Activated CD4-positive, alpha-beta T cell treated with anti-CD3 and anti-CD28 coated beads, Interleukin-10, Interleukin-2, amounts not matched to agents 100 ng/mL and 50 ng/mL, durations not matched to agents 16 hours and 8 hours (primary cell): ENCODE measurements at places on chromosomes 5 and 9.

DNA sequence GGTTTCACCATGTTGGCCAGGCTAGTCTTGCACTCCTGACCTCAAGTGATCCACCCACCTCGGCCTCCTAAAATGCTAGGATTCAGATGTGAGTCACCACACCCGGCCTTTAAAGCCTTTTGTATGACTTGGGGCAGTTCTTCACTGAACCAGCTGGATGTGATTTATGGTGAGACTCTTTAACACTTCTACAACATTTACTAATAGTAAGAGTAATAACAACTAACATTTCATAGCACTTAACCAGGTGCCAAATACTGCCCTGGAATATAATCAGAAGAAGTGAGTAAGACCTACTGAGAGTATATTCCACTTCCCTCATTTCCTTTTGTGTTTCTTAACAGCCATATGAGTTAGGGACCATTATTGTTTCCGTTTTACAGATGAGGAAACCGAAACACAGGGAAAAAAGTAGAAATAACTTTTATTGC is 10.0 kb downstream of the ZSWIM6 start:
- no peak for DNase-seq

GRCh38 chr5:132459031-132459982 is 31.3 kb downstream of the IRF1 start:
- no peak for DNase-seq

DNA sequence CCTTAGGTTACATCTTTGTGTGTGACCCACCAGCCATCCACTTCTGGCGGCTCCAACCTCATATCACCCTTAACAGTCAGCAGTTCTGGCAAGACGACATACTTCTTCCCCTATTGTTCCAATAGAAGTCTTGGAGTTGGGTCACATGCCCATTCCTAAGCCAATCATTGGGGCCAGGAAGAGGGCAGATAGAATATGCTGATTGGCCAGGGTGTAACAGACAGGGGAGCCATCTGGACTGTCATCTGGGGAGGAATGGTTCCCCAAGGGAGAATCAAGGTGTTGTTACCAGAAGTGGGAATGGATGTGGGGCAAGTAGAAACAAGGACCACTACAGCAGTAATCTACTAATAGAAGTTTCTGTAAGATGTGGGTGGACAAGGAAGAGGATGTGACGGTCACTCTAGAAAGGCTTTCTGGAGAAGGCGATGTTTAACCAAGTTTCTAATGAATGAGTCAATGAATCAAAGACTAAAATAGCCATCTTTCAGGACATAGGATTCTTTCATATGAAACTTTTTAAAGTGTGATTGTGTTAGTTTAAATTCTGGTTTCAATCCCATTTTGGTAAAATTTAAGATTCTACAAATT is 200.4 kb downstream of the ARHGAP26 start:
- no peak for DNase-seq

GRCh38 chr5:179409806-179410205 is 64.5 kb upstream of the ADAMTS2 start:
- no peak for DNase-seq

DNA sequence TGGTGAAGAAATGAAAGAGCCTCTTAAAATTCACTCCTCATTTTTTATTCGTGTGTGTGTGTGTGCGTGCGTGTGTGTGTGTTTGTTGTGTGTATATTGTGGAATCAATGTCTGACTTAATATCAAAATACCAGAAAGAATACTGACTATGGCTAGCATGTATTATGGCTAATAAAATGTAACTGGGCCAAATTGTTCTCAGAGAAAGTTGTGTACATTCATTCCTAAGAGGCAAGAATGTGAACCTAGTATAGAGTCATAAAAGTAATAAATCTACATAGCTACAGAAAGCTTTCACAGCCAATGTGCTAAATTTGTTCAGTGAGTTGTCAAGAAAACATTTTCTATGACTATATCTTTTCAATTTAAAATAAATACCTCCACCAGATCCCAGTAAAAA is 211.5 kb downstream of the EBF1 start:
- no peak for DNase-seq

- no peak for DNase-seq
These were observed 797.2 kb downstream of the EFNA5 start for GRCh38 chr5:106873568-106873967.

- no peak for DNase-seq
These were observed 114.4 kb downstream of the UBE2R2 start for GRCh38 chr9:33931326-33931725.

- peak; percentile 22 for DNase-seq
These were observed 525.9 kb upstream of the CLINT1 start for GRCh38 chr5:158384535-158385481.

DNA sequence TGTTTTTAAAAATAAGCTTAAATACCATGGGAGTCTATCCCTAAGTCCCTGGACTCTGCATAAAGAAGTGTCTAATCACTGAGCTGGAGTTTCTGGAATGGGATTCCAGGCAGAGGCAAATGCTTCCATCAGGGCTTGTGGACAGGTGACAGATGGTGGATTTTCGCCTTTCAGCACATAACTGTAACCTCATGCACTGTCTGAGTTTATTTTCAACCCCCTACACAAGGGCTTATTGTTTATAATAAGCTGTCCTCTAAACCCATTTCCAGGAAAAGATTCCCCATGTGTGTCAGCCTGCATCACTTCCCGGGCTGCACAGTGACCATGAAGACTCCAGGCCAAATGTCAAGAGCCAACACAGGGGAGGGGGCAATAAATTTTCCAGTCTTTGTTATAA is 264.0 kb downstream of the PIK3R1 start:
- DNase-seq: no peak

DNA sequence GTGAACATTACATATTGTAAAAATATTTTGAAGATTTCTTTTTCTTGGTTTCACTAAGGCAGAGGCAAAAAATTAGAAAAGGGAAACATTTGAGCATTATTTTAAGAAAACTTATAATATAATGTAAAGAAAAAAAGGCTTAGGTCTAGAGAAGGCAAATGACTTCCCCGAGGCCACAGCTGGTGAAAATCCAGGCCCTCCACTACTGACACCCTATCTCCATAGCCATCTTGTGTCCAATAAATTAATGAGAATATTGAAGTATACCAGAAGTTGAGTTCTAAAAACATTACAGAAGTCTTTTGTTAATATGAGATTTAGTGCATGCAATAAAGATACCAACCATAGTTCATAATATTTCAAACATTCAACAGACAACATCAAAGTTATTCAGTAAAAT is 459.9 kb upstream of the RORB start:
- no peak for DNase-seq

DNA sequence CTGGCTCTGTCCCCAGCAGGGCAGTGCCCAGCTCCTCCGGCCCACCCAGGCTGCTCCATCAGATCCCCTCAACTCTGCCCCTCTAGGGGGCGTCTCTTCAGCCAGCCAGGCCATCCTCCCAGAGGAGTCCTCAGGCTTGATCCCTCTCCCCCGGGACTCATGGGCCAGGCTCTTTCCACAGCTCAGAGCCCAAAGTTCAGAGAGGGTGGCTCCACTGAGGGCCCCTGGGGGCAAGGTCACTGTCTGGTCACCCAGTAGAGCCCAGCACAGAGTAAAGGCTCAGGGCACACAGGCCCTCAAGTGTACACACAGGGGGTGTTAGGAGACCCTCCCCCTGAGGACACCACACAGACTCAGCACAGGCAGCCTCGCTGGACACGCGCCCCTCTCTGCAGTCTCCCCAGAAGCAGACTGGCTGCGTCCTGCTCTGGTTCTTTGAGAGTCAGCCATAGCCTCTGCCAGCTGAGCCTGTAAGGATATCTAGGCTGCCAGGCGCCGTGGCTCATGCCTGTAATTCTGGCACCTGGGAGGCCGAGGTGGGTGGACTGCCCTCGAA is 64.8 kb downstream of the PAX5 start:
- DNase-seq: no peak

- no peak for DNase-seq
These were observed 72.9 kb downstream of the ZNF622 start for GRCh38 chr5:16392718-16393117.

- no peak for DNase-seq
These were observed 389.2 kb upstream of the NUDT12 start for GRCh38 chr5:103951776-103952175.

DNA sequence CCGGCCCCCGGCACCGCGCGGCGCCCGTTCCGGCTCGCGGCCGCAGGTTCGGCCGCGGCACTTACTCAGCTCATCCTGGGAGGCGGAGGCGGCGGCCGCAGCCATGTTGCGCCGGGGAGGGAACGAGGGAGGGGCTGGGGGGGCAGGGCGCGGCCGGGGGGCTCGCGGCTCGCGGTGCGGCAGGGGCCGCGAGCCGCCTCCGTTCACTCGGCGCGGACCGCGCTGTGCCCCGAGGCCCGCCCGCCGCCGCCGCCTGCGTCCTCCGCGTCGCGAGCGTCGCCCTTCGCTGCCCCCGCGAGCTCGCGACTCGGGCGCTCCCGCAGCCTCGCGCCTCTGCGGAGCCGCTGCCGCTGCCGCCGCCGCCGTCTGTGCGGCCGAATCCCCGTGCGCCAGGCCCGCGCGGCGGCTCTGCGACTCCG is 735 bp downstream of the ECPAS start:
- peak; percentile 60 for DNase-seq

- DNase-seq: no peak
These were observed 557 bp upstream of the IL3 start for GRCh38 chr5:132059696-132060500.

DNA sequence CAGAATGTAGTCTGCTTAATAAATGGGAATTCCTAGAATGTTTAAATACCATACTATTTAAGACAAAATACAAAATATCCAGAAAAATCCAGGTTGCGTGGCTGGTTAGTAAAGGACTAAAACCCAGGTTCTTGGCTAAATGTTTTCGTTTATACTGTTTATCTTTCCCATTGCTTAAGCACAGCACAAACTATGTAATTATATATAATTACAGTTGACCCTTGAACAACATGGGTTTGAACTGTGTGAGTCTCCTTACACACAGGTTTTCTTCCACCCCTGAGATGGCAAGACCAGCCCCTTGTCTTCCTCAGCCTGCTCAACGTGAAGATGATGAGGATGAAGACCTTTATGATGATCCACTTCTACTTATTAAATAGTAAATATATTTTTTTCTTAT is 24.7 kb downstream of the XPA start:
- DNase-seq: no peak

DNA sequence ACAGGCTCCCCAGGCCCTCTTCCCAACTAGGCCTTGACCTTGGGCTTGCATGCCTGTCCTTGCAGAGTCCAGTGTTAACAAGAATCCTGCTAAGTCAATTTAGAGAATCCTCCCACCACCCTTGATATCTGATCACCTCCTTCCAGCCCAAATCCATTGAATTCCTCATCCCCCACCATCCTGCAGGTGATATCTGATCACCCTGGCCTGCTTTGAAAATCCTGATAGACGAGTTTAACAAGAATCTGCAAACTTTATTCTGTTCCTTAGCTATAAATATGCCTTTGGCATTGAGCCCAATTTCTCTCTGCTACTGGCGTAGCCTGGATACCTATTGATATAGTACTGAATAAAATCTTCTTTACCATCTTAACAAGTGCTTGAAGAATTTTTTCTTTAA is 125.5 kb downstream of the DIRAS2 start:
- DNase-seq: no peak
